ENCODE measurements at places on chromosomes 7 and 10. TPM values are rescaled to one million over a fixed set of nuclear protein-coding genes. Genes with fewer than 3 reads are reported as not detected.

DNA sequence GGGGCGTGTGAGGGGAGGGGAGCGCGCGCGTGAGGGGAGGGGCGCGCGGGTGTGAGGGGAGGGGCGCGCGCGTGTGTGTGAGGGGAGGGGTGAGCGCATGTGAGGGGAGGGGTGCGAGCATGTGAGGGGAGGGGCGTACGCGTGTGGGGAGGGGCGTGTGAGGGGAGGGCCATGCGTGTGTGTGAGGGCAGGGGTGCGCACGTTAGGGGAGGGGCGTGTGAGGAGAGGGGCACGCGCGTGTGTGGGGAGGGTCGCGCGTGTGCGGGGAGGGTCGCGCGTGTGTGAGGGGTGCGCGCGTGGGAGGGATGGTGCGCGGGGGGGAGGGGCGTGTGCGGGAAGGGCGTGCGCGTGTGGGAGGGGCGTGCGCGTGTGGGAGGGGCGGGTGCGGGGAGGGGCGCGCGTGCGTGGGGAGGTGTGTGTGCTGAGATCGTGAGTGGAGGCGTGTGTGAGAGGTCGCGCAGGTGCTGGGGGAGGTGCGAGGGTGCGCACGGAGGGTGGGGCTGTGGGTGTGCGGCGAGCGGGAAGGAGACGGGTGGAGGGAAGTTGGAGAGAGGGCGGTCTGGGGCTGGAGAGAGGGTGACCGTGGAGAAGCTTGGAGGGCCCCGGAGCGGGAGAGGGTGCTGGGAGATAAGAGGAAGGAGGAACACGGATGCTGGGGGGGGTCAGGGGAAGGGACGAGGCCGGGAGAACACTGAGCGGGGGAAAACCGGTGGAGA is 19.7 kb downstream of the MXI1 start:
- peak; percentile 63 for DNase-seq

- DNase-seq: no peak
Observed at GRCh38 chr7:139394540-139394939, 34.8 kb downstream of the LUC7L2 start.

DNA sequence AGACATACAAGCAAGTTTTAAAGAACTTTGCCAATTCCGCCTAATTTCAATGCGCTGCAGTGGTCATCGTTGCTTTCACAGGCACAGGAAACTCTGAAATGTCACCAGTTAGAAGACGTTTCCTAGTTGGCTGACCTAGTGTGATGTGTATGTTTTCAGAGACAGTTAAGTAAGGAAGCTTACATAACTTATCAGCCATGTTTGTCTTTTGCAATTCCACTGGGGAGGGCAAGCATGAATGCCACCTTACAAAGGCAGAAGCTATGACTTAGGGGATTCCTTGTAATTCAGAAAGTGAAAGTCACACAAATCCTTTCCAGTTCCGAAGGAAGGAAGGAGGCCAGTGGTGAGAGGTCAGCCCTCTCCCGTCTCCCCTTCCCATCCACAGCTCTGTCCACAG is 15.0 kb upstream of the NPS start:
- DNase-seq: no peak

- DNase-seq: no peak
Observed at GRCh38 chr7:100016215-100016901, 962 bp downstream of the ZKSCAN1 start.

DNA sequence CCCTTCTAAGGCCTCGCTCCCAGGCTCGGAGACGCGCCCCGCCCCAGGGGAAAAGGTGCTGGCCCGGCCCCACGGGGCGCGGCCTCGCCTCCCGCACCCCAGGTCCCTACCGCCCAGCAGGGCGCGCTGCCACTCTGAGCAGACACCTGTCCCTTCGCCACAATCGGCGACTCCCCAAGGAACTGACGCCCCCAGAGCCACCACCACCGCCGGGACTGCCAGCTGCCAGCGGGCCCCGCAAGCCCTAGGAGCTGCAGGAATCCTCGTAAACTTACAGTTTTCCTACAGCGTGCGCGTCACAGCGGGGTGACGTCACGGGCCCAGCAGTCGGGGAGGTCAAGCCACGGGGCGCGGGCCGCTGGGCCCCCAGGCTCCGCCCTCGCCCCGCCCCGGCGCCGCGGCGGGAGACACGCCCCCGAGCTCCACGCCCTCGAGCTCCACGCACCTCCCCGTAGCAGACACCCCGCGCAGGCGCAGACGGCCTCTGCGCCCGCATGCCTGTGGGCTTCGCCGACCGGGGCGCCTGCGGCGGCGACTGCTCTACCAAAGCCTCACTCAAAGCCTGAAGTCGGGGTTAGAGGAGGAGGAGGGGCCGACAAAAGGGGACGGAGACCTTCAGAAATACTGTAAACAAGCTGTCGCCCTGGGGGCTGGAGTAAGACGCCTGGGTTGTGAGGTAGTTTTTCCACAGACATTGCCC is at the start of gene ZNF438:
Gene ZNF438 (minus strand): TSS at position 308 of the 700 bp plus-strand sequence. CDS start 154,831 bp downstream, outside the sequence.
- peak; percentile 95 for DNase-seq

DNA sequence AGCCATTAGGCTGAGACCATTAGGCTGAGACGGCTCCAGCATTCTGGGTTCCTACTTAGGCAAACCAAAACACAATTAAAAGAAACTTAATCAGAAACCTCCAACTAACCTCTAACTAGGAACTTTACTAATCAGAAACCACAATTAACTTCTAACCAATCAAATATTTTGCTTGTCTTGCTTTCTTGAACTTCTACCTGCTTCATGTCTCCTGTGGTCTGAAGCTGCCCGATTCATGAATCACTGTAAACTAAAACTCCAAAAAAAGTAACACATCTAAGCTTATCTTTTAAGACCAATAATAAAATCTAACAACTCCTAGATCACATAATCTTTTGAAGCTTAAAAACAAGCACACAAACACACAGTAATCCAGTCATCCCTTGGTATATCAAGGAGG is 76.1 kb downstream of the PDSS1 start:
- DNase-seq: no peak

- no peak for DNase-seq
Observed at GRCh38 chr10:83648201-83648600, 491.1 kb upstream of the GHITM start.

DNA sequence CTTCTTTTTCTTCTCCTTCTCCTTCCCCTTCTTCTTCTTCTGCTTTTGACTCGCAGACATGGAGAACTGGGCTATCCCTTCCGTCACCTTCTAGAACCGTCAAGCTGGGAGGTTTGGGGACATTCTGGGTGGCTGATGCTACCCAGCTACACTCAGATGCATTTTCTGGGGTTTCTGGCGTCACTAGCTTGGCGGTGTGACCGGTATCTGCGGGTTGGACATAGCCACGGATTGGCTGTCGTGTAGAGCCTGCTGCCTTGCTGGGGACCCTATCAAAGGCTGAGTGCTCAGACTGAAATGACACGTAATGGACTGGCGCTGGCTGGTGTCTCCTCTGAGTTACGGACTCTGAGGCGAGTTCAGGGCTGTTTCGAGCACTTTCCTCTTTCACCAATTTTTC is 101.7 kb downstream of the SVIL start:
- no peak for DNase-seq

DNA sequence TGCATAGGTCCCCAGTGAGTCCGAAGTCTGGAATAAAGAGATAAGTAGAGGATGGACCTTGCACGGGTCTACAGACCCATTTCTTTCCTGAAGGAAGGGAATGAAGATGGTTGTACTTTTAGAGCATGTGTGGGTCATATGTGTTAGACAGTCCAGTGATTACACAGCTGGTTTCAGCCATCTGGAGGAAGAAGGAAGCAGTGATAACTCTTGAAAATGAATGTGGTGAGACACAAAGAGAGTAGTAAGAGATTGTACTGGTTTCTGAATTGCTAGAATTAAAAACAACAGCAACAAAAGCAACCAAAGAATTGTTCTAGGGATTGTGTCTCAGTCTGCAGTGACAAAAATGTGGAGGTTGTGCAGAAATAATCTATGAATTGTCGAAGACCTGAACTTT is 258.9 kb downstream of the SUGCT start:
- DNase-seq: no peak

GRCh38 chr10:3094609-3095036 is 27.3 kb downstream of the PFKP start:
- DNase-seq: no peak

GRCh38 chr7:136877509-136877908 is 9.1 kb downstream of the CHRM2 start:
- DNase-seq: no peak

DNA sequence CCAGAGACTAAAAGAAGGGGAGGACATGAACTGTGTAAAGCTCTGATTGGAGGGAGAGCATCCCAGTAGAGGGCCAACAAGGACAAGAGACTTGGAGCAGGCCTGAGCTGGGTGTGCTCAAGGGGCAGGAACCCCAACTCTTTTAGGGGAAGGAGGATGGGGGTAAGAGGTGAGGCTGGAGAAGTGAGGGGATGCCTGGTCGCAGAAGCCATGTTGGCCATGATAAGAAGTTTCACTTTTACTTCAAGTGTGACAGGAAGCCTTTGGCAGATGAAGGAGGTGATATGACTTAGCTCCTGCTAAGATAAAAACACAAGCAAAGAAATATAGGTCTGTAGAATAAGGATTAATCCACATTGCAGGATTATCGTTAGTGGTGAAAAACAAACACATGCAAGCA is 208.3 kb downstream of the JAZF1 start:
- peak; percentile 48 for DNase-seq

DNA sequence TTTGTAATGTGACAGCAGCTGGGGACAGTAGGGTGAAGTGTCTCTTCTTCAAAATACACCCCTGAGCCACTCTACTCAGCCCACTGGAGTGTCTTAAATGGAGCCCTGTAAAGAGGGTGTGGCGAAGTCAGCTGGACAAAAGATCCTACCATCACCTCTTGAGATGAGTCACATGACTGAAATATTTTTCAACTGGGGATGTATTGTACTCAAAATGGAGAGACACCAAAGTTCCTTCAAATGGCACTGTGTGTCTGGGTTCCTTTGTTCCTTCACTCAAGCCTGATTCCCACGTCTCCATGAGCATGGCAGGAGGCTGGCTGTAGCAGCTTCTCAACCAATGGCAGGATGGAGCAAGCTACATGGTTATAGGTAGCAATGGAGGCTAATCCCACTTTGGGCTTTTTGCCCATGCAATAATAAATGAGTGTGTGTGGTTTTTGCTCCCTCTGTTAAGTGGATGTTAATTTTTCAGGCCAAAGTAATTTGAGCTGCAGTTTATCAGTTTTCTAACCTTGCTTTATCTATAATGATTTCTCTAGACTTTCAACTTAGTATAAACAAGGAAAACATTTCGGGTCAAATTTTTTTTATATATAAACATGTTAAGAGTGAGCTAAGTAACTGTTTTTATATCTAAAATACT is 68.2 kb downstream of the CLEC2L start:
- no peak for DNase-seq

DNA sequence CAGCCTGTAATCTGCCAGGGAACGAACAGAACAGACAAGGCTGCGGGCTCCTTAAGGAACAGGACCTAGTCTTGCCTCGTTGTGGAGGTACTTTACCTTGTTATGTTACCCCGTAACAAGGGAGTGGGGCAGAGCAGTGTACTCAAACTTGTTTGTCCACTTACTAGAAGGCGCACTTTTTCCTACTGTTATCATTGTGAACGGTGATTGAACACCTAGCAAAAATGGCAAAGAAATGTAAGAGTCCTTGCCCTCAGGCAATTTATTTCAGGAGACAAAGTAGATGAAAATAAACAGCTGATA is 620 bp upstream of the IMPDH1 start:
- no peak for DNase-seq

DNA sequence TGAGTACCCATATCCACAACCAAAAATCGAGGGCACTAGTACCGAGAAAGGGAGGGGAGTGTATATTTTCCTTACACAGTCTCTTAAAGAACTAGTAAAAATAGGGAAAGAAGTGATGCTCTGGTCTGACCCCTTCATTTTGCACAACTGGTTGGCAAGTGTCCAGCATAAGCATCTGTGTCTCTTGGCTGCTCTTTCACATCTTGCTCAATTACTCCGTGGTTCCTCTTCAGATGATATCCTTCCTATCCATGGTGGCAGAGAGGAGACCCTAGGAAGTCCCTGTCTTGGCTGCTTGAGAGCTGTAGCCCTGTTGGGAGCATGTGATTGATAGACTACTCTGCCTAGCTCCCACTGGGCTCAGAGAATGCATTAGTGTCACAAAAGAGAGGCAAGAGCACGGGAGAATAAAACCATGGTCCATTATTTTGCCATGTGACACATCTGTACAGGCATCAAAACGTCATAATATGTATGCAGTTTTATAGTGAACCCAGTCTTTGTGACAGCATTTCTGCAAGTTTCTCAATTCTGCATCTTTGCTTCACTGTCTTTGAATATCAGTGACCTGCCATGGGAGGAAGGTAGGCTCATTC is 111.8 kb upstream of the ANKRD1 start:
- DNase-seq: no peak

GRCh38 chr7:27154901-27155815 is 1.3 kb downstream of the HOXA7 start:
- DNase-seq: no peak

DNA sequence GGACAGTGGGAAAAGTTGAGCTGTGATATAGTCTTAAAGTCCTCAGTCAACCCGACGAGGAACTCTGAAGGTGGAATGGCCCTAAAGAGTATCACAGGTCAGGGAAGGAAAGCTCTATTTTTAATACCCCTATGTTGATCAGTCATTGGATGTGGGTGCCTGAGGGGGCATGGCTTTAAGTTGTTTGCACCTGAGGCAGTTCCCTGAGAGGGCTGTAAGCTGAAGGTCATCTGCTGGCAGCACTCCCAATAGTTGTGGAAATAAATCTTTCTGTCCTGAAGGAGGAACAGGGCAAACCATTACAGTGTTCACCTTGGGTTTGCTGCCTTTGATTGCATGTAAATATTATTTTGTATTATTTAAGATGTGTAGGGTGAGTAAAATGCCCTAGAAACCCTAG is 17.8 kb upstream of the C1GALT1 start:
- no peak for DNase-seq

DNA sequence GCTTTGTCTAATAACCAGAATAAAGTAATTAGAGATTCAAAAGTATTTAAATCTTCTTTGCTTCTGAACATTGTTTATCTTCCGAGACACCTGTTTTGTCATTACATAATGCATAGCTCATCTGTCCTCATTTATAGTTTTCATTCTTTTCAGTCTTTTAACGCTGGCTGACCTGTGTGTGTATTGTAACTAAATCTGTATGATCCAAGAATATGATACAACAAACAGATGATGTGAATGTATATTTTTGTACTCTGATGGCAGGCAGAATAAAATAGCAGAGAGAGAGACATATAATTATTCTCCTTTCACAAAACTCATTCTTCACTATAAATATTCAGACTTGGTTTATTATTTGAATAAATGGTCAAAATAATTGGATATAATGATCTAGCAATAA is 80.6 kb downstream of the ORC5 start:
- DNase-seq: no peak

DNA sequence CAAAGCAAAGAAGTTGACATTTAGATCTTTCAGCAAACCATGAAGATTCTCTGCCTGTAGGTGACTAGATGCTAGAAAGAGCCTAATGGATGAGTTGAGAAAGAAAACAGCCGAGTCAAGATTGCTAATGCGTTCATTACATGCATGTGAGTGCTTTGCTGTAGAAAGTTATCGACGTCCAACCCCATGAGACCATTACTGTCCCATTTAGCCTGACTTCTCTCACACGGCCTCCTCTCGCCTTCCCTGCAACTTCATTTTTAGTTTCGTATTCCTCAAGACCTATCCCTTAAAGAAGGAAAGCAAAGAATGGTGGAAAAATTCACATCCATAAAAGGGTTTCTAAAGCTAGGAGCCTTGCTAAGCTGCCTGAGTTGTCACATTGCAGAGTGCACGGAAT is 113.7 kb upstream of the DPP6 start:
- DNase-seq: no peak

EIF5AL1 gene
- 1.1 TPM for total RNA-seq

RTKN2 gene
- 3.8 TPM for total RNA-seq

UCN3 gene
- total RNA-seq: not detected

HIP1 gene
- 11.8 TPM for total RNA-seq

KCNH2 gene
- not detected for total RNA-seq

ACSM6 gene
- not detected for total RNA-seq

LDB3 gene
- total RNA-seq: 0.23 TPM

UCMA gene
- total RNA-seq: not detected

SLC26A3 gene
- total RNA-seq: not detected

BICC1 gene
- not detected for total RNA-seq
